ENCODE measurements at places on chromosomes 12 and 14.
A peak's percentile ranks its signal among the peaks of the same experiment; 100 is the strongest.

DNA sequence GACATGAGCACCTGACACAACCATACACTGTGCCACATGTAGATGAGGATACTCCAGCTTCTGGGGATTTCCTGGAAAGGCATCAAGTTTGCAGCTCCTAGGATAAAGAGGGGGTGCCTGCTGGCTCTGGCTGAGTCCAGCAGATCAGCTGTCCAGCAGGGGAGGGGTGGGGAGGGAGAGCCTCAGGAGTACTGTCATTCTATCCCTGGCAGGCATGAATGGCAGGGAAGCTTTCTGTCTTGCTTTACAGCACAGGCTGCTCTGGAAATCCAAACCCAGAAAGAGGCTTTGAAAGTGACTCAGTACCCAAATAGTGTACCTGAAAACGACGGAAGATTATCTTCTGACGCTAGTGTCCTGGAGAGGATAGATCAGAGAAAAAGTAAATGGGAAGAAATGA is 32.2 kb downstream of the SLC8A3 start:
- no peak for DNase-seq

DNA sequence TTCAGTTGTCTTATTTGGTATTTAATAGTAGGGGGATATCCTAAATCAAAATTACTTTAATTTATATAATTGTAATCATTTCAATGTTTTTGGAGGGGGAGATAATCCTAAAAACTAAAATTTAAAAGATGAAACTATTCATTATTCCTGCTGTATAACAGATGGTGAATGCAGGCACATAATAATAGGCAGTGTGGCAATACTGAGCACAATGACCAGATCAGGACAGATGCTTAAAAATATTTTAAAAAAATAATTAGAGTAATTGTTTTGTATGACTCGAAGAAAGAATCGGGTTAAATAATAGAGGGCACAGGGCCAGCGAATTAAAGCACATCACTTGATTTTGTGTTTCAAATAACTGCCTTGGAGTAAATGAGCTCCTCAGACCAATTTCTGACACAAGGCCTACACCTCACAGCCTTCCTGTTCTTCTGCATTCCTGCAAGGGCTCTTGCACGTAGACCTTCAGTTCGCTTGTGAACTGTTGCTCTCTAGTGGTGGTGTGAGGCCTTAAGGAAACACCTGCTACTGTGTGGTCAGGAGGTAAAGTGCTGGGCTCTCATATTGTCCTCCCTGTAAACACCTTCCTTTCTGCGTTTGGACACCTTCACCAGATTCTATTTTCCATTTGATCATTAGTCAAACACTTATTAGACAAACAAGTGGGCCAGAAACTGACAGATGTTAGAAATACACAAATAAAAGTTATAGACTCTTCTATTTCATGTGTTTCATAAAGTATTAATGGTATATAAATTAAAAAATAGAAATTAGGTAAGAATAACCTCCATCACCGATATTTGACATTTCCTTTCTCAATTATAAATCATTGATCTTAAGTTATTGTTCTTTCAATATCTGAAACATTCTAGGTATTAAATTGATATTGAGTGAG is 29.3 kb upstream of the KLRF1 start:
- peak; percentile 33 for DNase-seq

GRCh38 chr14:58571769-58572472 is 65.8 kb upstream of the DACT1 start:
- DNase-seq: no peak

GRCh38 chr14:68654471-68654941 is 138.4 kb downstream of the ZFP36L1 start:
- no peak for DNase-seq

DNA sequence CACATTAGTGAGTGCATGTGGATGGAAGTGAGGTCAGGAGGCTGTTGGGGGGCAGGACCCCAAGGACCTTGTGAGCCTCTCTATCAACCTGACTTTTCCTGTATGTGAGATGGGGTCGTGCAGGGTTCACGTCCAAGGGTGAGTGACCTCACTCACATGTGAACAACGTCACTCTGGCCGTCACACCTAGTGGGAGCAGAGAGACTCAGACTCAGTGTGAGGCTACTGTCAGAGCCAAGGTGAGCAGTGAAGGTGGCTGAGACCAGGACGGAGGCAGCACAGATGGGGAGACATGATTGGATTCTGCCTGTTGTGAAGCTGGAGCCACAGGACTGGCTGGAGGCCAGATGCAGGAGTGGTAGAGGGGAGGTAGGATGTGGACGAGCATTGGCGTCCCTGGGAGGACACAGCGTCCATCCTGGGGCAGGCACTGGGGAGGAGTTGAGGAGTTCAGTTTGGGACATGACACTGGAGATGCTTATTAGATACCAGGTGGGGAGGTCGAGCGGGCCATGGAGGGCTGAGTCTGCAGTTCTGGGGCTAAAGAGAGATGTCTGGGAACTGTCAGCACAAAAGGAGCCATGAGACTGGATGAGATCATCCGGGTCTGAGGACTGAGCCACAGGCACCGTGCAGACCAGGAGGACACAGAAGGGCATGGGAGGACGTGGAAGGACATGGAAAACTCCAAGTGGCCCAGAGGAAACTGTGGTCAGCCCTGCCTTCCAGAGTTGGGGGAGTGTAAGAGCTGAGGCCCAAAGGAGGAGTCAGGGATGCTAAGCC is 92.8 kb downstream of the LGMN start:
- DNase-seq: no peak

DNA sequence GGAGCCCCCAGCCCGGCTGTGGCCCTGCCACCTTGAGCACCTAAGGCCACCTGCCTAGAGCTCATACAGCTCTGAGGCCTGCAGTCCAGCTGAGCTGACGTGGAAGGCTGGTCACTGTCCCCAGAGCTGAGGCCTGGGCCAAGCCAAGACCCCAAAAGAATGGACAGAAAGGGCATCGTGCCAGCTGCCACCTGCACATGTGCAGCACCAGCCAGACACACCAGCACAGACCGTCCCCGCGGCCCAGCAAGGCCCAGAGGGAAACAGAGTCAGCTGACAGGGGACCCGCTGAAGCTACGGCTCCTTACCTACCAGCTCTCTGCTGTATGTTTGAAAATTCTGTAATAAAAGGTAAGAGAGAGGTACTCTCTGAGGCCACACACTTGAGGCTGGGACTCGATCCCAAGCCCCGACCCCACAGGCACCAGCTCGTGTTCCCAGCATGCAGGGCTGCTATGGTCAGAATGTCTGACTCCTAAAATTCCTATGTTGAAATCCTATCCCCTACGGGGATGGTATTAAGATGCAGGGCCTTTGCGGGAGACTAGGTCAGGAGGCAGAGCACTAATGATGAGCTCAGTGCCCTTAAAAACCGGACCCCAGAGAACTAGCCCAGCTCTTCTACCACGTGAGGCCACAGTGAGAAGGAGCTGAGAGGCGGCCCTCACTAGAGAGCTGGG is 25.4 kb downstream of the BRF1 start:
- DNase-seq: no peak

Data from activated CD4-positive, CD25-positive, alpha-beta regulatory T cell treated with anti-CD3 and anti-CD28 coated beads, Interleukin-2, amount 50 U/mL, for 16 hours (primary cell).